ENCODE measurements at places on chromosomes 2 and 18.

- DNase-seq, result no peak
These were observed 267.8 kb upstream of the NCKAP5 start for GRCh38 chr2:133835821-133836619.

GRCh38 chr2:15092691-15093090, 460.2 kb downstream of the LRATD1 start:
- no peak for DNase-seq

DNA sequence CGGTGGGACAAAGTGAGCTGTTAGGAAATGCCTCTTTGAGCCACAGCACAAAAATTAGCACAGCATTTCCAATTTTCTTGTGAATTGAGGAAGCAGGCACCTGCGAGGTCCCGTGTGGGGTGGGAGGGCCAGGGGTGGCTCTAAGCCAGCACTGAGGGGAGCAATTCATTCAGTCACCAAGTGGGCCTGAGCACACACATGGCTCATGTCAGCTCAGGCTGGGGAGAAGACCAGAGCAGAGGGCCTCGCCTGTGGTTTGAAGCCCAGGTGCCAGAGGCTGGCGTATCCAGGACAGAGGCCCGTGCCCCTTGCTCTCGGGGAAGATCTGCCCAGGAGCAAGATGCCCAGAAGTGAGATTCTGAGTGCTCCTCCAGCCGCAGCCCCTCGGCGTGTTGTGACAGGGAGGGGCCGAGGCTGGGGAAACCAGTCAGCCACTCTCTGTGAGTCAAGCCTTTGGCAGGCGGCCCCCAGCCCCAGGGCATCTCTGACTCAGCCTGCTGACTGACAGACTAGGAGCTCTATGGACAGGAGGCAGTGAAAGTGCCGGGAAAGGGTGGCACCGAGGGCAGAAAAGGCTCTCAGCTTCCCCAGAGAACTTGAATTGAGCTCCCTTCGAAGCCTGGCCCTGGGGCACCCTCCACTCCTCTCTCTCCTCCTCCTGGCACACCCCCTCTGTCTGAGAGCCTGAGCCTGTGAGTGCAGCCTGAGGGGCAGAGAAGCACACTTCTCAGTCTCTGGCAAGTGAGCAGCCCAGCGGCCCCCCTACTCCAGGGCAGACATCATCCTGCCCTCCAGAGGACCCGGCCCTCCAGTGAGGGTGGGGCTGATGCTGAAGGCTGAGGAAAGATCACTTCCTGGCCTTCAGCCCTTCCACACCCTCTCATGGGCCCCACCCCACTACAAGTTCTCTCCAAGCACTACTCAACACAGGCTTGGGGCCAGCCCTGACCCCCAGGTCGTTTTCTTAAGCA, 32.3 kb downstream of the CYP26B1 start:
- DNase-seq, result no peak

DNA sequence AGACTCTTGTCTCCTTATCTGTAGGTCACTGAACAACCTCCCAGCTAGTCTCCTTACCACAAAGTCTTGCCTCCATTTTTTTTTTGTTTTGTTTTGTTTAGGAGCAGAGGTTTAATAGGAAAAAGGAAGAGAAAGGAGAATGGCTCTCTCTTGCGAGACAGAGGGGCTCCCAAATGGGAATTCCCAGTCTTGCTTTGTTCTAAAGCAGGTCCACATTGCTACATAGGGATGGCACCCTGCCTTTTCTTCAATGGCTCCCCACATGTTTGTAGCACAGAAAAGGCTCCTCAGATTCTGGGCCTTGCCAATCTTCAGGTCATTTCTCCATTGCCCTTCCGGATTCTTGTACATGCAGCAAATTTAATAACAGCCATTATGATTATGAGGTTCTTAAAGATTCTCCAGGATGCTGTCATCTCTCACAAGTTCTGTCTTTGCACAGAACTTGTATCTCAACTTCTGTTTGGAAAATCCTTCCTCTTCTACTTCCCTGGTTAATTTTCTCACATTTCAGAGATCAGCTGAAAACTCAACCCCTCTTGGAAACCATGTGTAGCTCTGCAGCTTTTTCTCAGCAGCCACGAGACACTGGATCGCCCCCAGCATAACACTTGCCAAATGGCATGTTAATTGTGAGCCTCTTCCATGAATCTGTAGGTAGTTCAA, 23.6 kb downstream of the IL1F10 start:
- no peak for DNase-seq

DNA sequence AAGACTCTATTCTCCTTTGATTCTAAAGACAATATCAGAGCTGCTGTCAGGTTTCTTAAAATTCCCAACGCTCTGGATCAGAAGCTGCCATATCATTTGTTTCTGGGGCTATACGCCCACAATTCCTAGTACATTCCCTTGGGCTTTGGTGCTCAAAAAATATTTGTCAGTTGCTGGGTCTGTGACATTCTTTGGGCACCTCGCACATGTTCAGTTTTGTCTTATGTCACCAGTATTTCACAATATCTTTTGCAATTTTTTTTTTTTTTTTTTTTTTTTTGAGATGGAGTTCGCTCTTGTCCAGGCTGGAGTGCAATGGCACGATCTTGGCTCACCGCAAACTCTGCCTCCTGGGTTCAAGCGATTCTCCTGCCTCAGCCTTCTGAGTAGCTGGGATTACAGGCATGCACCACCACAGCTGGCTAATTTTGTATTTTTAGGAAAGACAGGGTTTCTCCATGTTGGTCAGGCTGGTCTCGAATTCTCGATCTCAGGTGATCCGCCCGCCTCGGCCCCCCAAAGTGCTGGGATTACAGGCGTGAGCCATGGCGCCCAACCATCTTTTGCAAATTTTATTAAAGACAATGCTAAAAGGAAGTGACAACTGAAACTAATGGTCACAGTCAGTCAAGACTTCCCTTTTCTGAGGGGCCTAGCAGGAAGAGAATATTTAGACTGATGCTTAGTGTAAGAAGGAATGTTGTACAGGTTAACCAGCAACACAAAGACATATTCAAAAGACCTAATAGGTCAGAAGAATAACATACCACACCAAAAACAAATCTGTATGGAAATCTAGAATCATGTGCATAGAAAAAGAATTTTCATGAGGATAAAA, 6.8 kb downstream of the ZNF397 start:
- no peak for DNase-seq

GRCh38 chr2:80324525-80324924, 20.0 kb upstream of the LRRTM1 start:
- DNase-seq, result no peak

GRCh38 chr2:127105656-127106456, 1.1 kb downstream of the BIN1 start:
- no peak for DNase-seq

DNA sequence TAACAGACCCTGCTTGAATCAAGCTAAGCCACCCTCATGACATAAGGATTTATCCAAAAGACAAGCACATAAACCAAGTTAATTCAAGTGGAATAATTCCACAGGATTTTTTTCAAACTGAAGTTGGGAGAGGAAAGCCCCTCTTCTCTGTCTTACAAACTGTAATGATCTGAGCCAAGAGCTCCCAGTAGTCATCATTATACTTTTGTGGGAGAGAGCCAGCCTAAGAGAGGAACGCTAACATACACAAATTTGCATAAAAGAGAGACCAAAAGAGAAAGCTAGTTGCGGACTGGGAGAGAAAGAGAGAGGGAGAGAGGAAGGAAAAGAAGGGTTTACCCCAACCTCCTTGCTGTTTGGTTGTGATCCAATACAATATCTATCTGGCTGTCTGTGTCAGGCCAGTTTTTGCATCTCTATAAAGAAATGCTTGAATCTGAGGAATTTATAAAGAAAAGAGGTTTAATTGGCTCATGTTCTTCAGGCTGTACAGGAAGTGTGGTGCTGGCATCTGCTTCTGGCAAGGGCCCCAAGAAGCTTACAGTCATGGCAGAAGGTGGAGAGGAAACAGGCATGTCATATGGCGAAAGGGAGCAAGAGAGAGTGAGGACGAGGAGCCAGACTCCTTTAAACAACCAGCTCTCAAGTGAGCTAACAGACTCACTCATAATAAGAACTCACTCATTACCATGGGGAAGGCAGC, 20.8 kb upstream of the PUM2 start:
- DNase-seq, result no peak

GRCh38 chr18:48922801-48923730, 27.7 kb downstream of the SMAD7 start:
- DNase-seq, result no peak

- DNase-seq, result no peak
These were observed 10.0 kb upstream of the TTR start for GRCh38 chr18:31581498-31582197.

DNA sequence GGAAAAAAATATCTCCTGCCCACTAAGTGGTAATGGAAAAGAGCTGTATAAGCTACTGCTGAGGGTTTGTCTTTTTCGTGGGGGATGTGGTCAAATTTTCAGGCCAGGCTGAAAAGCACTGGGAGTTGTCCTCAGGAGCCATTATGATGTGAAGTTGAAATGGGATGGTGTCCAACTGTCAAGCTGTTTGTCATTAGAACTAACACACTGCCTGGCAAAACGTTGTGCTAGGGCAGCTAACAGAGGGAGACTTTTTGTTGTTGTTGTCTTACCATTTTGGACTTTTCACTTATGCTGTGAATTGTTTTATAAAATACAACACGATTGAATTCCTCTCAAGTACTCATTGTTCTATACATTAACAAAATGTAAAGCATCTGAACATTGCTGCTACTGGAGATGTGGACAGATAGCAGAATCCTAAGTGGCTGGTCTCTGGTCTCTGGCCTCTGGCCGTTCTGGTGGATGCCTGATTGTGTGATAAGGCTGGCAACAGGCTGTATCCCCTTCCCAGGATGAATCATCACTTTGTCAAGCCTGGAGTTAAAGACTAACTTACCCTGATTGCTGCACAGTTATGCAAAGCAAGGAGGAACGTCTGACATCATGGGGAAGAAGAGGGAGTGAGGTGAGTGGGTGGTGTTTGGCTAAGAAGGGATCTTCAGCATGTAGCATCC, 2.3 kb downstream of the MYO1B start:
- no peak for DNase-seq

GRCh38 chr2:2830576-2830975, 499.5 kb upstream of the MYT1L start:
- no peak for DNase-seq

DNA sequence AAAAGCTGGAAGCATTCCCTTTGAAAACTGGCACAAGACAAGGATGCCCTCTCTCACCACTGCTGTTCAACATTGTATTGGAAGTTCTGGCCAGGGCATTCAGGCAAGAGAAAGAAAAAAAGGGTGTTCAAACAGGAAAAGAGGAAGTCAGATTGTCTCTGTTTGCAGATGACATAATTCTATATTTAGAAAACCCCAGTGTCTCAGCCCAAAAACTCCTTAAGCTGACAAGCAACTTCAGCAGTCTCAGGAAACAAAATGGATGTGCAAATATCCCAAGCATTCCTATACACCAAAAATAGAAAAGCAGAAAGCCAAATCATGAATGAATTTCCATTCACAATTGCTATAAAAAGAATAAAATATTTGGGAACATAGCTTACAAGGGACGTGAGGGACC, 11.1 kb downstream of the SLC8A1 start:
- no peak for DNase-seq

DNA sequence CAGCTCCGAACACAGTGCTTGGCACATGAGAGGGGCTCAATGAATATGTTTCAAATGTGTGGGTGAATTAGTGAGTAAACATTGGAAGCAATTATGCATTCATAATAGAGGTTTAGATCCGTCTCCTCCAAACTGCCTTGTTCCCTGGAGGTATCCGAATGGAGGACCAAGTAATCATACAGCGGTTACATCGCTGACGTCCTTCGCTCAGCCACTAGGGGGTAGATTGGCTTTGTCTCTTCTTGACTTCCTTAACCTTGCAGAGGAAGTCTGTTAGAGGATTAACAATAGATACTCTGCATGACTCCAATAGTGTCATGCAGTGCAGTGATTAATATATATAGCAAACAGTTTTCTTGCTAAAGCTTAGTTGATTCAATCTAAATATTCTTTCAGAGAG, 517.0 kb downstream of the PTPRM start:
- no peak for DNase-seq

DNA sequence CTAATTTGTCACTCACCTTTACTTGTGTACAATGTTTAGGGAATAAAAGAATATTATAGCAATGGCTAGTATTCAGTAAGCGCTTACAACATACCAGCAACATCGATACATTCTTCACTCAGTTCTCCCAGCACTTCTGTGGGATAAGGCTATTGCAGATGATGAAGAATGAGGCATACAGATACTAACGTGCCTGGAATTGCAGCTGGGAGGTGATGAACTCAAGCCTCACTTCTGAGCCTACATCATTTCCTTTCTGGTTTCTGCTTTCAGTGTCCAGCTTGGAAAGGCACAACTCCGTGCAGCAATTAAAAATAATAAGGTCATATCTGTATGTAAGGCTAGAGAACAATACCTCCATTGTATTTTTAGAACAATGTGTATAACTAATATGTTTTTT, 95.4 kb upstream of the AQP4 start:
- no peak for DNase-seq

GRCh38 chr2:118855451-118856279, 8.2 kb upstream of the EN1 start:
- DNase-seq, result peak; percentile 77

DNA sequence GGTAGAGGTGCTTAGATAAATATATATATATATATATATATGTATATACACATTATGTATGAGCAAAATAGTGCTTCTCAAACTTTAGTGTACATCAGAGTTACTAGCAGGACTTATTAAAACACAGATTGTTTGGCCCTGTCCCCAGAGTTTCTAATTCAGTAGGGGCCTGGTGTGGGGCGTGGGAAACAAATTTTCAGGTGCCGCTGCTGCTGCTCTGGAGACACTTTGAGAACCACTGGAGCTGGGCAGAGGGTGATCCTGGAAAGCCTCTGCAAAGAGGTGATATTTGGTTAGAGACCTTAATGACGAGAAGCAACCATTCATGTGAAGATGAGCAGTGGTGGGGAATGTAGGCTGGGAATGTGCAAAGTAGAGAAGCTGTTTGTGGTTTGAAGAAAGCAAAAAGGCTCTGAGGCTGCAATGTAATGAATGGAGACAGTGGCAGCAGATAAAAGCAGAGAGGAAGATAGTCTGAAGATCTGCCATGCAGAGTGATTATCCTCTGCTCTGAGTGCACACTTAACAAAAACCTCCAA, 142.9 kb downstream of the PLCL1 start:
- no peak for DNase-seq

DNA sequence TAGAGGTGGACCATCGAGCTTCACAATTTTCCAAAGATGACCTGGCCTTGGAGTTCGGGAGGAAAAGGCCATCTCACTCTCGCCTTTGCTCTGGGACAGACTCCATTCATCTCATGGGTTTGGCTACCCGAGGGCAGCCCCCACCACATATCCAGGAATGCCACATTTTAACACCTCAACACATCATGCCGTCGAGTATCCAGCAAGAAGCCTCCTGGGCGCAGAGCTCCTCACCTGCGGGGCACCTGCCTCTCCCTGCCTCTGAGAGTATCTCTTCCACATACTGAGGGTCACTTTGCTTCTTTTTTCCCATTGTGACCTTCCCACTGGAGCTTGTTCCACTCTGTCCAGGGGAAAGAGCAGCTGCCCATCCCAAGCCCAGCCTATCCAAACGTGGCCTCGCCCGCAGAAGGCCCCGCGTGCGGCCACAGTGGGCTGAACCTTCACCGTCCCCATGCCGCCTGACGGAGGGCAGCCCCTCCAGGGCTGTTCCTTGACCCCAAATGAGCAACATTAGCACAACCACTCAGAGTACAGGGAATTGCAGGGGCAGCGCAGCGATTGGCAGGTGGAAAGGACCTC, 5.5 kb upstream of the LIMS2 start:
- DNase-seq, result no peak

All from activated B cell treated with CpG ODN at 0.5 μM for 24 hours (primary cell).